Naive thymus-derived CD4-positive, alpha-beta T cell (primary cell): ENCODE measurements at places on chromosomes 3 and 15. TPM values are rescaled to one million over a fixed set of nuclear protein-coding genes. Genes with fewer than 3 reads are reported as not detected.

The ANKDD1A gene
- 2.0 TPM for polyA plus RNA-seq

The GOLGA6D gene
- not detected for polyA plus RNA-seq

The HRG gene
- polyA plus RNA-seq = not detected

The AP3B2 gene
- 0.35 TPM for polyA plus RNA-seq

The ANKRD34C gene
- not detected for polyA plus RNA-seq

The STAG1 gene
- 19.2 TPM for polyA plus RNA-seq

The APOD gene
- polyA plus RNA-seq = not detected

The MPI gene
- 98.3 TPM for polyA plus RNA-seq

The DYNC1LI1 gene
- 21.2 TPM for polyA plus RNA-seq
